ENCODE measurements at places on chromosomes 5 and 9.

- no peak for DNase-seq
Observed at GRCh38 chr5:156991714-156992113, 28.7 kb upstream of the TIMD4 start.

DNA sequence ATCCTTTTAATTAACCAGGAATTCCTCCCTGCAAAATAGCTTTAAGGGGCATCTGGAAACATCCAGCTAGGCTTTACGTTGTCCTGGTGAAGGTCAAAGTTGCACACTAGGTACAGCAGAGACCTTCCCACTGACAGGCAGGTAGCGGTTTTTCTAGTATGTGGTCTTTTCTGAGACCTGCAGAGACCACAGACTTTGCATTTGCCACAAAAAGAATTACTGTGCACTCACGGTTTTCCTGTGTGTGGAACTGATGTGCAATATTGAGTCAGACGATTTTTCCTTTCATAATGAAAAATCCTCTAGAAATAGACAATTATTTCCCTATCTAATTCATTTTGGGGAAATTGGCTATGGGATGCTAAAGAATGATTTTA, 417.0 kb upstream of the ADAMTSL1 start:
- no peak for DNase-seq

DNA sequence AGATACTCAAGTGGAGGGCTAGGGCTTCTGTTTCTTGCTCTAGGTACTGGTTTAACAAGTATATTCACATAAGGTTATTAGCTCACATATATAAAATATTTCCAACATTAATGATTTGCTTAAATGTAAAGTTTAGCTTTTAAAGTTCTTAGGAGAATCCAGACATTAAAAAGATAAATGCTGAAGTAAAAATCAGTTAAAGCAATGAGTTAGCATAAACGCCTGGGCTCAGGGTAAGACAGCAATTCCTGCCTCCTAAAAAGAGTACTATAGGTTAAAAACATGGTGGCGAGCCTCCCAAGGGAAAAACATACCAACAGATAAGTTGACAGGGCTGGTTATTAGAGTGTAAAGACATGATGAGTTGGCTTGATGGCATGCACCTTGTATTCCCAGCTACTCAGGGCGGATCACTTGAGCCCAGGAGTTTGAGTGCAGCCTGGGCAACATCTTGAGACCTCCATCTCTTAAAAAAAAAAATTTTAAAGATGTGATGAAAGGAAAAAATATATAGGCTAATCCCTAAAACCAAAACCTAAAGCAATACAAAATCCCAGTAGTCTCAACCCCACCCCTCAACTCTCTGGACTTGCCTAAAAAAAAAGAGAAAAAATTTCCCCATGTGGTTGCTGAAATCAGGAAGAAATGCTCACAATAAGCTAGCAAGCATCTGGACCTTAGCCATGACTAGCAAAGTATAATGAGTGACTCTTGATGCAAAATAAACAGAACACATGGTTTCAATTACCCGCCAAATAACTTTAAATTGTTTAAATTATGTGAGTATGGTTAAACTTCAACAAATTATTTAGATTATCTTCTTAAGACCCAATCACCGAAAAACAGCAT, 3.6 kb downstream of the GOLPH3 start:
- DNase-seq, result no peak

DNA sequence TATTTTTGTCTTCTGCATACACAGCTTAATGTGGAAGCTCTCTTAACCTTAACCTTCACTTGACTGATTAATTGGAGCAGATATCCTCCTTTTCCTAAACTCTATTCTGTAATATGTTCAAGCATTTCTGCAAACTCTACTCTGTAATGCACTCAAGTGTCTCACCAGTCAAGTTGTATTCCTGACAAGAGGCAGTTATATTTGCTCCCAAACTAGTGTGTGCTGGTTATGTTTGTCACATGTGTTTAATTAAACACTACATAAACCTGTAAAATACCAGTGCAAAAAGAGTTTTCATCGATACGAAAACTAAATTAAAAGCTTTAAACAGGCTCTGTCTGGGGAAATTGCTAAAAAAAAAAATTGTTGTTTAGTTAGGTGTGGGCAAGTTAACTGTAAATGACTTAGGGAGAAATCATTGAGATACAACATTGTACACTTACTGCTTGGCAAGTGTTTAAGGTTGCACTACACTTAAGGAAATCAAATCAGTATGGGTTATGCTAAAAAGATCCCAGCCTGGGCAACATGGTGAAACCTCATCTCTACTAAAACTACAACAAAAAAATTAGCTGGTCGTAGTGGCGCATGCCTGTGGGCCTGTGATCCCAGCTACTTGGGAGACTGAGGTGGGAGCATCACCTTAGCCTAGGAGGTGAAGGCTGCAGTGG, 6.7 kb downstream of the FAF2 start:
- no peak for DNase-seq

DNA sequence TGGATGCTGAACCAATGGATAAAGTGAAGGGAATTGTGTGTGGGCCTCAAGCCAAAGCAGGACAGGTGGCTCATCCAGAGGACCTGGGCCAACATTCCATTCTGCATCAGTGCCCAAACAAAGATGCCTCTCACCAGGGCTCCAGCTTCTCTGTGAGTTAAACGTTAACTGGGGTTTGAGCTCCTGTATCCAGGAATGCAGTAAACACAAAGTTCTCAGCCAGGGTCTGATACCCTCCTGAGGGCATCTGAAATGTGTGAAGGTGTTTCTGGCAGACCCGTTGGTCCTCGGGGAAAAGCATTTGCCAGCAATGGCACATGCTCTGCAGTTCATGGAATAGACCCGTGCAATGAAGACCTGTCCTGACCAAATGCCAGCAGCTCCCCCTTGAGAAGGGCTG, 33.9 kb upstream of the AOPEP start:
- DNase-seq, result no peak

DNA sequence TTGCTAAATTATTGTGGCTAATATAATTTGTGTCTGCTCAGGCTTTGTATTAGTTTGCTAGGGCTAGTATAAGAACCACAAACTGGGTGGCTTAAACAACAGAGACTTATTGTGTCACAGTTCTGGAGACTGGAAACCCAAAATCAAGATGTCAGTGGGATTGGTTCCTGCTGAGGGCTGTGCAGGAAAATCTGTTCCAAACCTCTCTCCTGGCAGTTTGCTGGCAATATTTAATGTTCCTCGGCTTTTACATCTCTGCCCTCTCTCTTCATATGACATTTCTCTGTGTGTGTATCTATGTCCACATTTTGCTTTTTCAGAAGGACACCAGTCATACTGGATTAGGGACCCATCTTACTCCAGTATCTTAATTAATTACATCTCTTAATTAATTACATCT, 498.8 kb upstream of the CD180 start:
- no peak for DNase-seq

DNA sequence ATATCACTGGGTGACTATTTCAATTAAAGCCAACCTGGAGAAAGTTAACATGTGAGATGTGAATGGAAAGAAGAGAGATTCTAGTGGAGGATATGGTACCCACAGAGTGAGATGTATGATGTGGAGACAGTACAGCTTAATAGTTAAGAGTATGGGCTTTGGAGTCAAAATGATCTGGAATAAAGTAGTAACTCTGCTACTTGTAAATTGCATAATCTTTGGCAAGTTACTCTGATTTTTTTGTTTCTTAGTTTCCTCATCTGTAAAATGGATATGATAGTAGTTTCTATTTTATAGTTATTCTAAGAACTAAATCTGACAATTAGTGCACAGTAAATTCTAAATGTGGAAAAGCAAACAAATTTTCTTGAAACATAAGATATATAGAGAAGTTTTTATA, 79.2 kb downstream of the ISOC1 start:
- DNase-seq, result no peak

- DNase-seq, result no peak
Observed at GRCh38 chr5:14223372-14223771, 80.2 kb downstream of the TRIO start.

DNA sequence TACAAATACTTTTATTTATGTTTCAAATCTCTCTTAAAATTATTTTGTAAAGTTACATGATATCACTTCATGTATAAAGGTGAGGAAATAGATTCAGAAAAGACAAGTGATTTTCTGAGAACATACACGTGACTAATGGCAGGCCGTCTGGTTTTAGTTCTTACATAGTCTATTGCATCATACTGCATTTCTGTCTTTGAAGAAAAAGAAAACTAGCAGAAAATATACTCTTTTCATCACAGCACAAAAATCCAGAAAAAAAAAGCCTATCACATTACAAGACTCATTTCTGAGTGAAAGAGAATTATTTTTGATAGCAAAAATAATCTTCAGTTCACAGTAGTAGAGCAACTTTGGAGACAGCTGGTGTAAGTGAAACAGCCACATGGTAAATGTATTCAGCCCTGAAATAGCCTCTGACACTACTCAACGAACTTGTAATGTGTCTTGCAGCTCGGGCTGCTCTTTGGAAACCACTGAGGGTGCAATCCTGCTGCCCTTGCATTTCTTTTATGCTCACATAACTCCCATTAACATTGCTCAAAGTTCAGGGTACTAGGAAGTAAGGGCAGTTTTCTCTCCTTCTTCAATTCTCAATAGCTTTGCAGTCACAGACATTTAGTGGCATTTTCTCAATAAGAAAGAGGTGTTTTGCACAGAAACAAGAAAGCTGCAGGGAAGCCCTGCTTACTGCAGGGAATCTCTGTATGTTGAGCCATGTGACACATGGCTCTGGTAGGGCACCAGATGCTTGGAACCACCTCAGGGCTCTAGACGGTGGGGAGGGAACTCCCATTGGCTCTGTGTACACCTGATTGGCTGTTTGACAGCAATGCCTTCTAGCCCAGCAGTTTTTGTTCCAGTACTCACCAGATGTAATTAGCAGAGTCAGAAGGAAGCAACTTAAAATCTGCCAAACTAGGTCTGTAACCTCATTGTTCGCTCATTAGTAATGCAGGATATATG, 845.3 kb upstream of the PTPRD start:
- no peak for DNase-seq

DNA sequence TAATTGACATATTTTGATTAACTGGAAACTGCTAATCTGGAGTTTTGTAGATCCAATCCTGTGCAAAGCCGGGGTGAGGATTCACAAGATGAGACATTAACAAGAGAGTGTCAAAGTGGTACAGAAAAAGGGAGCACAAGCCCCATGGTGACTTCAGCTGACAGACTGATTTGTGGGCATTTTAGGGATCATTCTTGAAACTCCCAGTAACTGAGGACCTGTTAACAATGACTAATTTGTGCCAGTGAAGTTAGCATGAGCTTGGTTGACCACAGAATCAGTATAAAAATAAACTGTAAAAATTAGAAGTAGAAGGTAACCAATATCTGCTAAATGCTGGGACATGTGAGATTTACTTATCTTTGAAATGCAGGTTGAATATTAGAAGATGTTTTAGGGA, 1578.3 kb downstream of the EFNA5 start:
- no peak for DNase-seq

GRCh38 chr9:109742776-109743348, 37.1 kb upstream of the PALM2AKAP2 start:
- no peak for DNase-seq

DNA sequence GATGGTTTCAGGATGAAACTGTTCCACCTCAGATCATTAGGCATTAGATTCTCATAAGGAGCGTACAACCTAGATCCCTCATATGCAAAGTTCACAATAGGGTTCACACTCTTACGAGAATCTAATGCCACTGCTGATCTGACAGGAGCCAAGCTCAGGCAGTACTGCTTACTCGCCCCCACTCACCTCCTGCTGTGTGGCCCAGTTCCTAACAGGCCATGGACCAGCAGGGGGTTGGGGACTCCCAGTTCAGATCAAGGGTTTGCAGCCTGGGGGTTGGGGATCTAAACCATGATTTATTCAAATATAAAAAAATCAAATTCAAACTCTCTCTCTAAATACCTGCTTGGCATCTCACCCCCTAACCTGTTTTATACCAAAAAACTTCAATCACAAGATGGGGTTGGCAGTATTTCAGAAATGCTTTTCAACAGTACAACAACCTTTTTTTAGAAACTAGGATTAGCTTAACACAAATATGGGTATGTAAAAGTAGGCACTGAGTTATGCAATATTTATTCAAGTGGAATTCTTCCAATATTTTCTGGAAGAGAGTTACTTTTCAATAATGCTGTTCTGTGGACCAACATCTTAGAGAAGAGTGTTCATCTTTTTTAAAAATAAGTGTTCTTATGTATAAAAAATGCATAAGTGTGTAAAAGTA, 30.1 kb upstream of the SLC12A2 start:
- no peak for DNase-seq

- no peak for DNase-seq
Observed at GRCh38 chr5:116498503-116499048, 76.0 kb downstream of the SEMA6A start.

DNA sequence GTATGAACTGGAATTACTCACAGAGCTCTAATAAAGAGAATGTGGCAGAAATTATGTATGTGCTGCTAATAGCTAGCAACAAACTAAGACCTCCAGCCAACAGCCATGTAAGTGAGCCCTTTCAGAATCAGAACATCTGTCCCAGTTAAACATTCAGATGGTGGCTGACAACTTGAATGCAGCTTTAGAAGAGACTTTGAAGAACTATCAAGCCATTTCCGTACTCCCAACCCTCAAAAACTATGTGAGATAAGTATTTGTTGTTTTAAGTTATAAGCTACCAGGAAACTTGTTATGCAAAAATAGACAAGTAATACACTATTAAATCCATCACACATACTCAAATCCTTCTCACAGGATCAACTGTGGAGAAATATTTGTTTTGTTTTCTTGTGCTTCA, 205.2 kb upstream of the EDIL3 start:
- DNase-seq, result no peak

DNA sequence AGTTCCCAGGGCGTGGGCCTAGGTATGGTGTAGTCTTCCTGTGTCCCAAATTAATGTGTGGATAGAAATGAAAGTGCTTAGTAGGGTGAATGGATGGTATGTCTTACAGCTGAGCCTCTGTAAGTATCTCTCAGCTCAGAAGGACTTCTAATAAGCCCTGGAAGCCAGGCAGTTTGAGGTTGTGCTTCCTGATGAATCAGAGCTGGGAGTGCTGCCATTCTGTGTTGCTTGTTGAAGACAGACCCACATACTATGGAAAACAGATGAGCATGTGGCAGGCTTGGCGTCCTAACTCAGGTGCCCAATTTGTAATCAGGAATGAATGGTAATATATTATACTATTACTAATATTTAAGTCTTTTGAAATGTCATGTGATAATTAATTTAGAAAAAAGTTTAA, 69.8 kb downstream of the CMYA5 start:
- DNase-seq, result no peak

DNA sequence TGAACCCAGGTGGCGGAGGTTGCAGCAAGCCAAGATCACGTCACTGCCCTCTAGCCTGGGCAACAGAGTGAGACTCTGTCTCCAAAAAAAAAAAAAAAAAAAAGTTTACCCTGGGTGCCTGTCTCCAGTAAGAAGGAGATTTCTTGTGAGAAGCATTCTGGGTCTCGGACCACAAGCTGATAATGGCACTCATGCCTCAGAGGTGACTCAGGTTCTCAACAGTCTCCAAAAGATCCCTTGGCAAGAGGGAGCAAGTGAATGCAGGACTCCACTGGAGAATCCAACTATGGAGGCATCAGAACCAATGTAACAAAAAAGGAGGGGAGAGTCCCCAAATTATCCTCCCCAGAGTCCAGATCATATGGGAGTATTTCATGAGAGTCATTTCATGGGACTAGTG, 106.0 kb upstream of the LRRTM2 start:
- no peak for DNase-seq

- DNase-seq, result no peak
Observed at GRCh38 chr5:171745602-171746001, 40.0 kb upstream of the SMIM23 start.

- DNase-seq, result no peak
Observed at GRCh38 chr5:83745816-83746215, 25.2 kb upstream of the HAPLN1 start.
